Articular chondrocyte of knee joint (primary cell): ENCODE measurements at places on chromosomes 13 and 19. TPM values are rescaled to one million over a fixed set of nuclear protein-coding genes. Genes with fewer than 3 reads are reported as not detected.

The SLC25A23 gene
- 27.4 and 29.1 TPM in 2 replicates for total RNA-seq

The TTYH1 gene
- total RNA-seq: not detected in 2 replicates

The JAK3 gene
- 3.4 and 3.6 TPM in 2 replicates for total RNA-seq

The GYS1 gene
- 37.5 and 61.8 TPM in 2 replicates for total RNA-seq

The FGF22 gene
- not detected in 2 replicates for total RNA-seq
